Tracheal epithelial cell (primary cell): ENCODE measurements at places on chromosomes 7 and 10. TPM values are rescaled to one million over a fixed set of nuclear protein-coding genes. Genes with fewer than 3 reads are reported as not detected.

The SLC26A4 gene
- total RNA-seq, result 0.72 and 1.3 TPM in 2 replicates

The SPDYE5 gene
- not detected in 2 replicates for total RNA-seq

The LHFPL3 gene
- not detected in 2 replicates for total RNA-seq

The ADGRA1 gene
- not detected in 2 replicates for total RNA-seq

The CABCOCO1 gene
- not detected in 2 replicates for total RNA-seq

The NUTM2D gene
- total RNA-seq, result 2.2 and 4.9 TPM in 2 replicates

The LIPM gene
- not detected in 2 replicates for total RNA-seq

The SPOCK2 gene
- 14.2 TPM in 1 of 2 replicates, not detected in the other for total RNA-seq

The PNLIPRP2 gene
- total RNA-seq, result not detected in 2 replicates
